ENCODE measurements at places on chromosomes 11 and 22.

GRCh38 chr11:93131709-93132108 is 66.1 kb downstream of the SLC36A4 start:
- no peak for DNase-seq

- no peak for DNase-seq
Observed at GRCh38 chr11:65375012-65375411, 7.4 kb downstream of the SLC25A45 start.

DNA sequence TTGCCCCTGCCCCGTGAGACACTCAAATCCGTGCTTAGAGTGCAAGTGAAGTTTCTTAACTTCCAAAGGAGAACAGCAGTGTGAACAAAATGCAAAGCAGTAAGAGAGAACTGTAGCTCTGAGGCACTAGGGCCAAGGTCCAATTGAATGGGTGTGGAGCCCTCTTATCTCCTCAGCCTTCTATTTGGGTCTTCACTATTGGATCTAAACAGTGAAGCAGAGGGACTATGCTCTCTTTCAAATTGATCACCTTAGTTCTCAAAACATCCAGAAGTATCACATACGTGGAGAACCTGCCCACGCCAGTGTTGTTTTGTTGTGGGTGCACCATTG is 49.6 kb downstream of the C22orf31 start:
- no peak for DNase-seq

DNA sequence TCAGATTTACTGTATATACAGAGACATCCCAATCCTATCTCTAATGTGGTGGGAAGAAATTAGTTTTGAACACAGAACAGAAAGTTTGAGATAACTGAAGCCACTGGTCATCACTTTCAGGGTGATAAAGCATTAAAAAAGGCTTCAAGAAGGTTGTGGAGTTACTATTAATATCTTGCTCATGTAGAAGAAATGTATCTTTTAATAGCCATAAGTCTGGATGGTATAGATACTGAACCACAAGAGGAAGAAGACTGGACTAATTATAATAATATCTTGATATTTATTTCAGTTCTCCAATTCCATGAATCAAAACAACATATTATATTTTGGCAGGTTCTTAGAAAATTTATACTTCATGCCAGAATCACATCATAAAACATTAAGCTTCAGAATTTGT is 137.1 kb downstream of the TMEM135 start:
- no peak for DNase-seq

DNA sequence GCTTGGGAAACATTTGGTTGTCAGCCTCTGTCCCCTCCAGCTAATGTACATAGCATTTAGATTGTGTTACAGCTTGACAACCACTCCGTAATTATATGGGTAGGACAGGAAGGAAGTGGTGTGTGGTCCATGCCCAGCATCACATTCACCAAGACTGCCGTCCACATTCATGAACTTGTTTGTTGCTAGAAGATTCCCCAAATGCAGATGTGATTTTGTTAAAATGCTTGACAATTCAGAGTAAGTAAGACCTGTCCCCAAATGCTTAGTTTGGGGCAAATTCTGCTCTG is 1482.7 kb downstream of the TBC1D22A start:
- no peak for DNase-seq

- no peak for DNase-seq
Observed at GRCh38 chr11:64604458-64605243, 13.6 kb downstream of the SLC22A12 start.

GRCh38 chr22:20009018-20009491 is 7.6 kb downstream of the ARVCF start:
- DNase-seq = no peak

GRCh38 chr11:35629914-35630313 is 11.7 kb downstream of the FJX1 start:
- DNase-seq = peak; percentile 97
